ENCODE measurements at places on chromosomes 6 and 20.

DNA sequence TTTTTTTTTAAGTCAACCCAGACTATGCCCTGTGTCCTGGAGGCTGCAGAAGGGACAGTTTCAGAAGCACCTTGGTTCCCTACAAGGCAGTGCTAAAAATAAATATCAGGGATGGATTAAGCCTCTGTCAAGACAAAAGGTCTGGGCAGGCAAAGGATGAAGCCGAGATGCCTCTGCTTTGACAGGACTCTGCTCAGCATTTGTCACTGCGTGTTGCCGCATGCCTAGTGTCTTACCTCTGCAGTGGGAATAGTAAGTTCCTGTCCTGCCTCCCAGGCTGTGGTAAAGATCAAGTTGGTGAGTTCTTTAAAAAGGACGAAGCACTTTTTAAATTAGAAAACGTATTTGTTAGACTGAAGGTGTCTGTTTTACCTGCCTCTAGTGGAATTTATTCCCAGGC is 15.1 kb downstream of the AAR2 start:
- DNase-seq: peak; percentile 50

DNA sequence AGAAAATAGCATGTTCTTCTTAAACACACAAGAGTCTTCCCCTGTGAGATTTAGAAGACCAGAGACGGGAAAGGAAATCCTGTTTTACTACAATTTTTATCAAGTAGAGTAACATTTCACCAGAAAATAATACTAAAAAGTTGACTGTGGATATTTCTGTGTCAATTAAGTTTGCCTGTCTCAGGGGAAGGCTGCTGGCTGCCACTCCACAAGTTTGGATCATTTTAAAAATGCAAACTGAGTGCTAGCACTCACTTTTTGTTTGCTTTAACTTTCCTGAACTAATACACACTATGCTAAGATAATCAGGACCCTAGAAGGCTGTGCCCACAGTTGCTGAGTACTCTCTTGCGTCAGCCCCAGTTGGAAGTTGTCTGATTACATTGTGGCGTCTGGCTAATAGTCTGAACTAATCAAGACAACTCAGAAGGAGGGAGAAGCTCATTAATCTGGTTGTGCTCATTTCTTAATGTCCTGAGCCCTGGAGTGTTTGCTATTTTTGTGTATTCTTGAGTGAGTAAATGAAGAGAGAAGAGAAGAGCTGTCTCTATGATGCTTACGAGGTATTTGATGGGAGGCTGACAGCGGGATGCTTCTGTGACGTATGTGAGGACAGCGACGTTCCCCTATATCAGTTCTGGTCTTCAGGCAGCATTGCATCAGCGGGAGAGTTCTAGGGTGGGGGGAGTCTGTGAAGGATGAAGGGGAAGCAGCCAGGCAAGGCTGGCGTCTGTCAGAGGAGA is 664.2 kb downstream of the QKI start:
- DNase-seq: no peak

DNA sequence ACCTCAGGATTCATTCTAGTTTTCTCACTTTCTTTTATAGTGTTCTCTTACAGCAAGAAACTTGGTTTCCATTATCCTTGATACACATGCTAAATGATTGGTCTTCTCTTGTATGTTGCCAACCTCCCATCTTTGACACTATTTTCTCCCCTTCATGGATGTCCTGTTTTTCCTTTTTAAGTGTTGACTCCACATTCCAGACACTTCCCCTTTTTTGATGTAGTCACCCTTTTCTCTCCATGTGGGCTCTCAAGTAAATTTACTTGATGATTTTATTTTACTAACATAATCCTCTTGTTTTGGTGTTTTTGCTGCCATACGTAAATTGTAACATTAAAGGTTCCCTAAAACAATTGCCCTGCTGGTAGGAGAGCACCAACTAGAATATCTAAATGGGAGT is 148.1 kb downstream of the ZFAND3 start:
- no peak for DNase-seq

DNA sequence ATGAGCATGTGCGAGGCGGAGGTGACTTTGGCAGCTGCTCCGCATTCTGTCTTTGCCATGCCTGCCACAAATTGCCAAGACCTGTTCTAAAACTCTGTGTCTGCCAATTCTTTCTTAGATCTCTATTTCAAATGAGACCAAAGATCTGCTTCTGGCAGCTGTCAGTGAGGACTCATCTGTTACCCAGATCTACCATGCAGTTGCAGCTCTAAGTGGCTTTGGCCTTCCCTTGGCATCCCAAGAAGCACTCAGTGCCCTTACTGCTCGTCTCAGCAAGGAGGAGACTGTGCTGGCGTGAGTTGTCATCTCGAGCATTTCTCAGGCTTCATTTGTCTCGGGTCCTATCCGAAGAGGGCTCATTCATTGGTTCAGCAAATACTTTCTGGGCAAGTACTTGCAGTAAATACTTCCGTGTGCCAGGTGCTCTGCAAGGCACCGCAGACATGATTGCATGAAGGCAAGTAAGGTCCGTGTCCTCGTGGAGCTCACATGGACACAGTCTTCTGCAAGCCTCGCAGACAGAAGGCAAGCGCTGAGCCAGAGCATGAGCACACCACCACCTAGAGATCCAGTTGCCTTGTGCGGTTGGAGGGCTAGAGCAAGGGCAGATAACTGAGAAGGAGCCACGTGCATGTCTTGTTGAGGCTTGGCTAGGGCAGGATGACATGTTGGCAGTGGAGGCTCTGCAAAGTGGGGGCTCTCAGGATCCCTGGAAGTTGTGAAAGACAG is 19.7 kb upstream of the MROH8 start:
- no peak for DNase-seq

GRCh38 chr20:35885212-35885611 is 69.1 kb downstream of the SCAND1 start:
- no peak for DNase-seq

- DNase-seq: no peak
These were observed 17.7 kb downstream of the OR2A4 start for GRCh38 chr6:131683479-131683878.

DNA sequence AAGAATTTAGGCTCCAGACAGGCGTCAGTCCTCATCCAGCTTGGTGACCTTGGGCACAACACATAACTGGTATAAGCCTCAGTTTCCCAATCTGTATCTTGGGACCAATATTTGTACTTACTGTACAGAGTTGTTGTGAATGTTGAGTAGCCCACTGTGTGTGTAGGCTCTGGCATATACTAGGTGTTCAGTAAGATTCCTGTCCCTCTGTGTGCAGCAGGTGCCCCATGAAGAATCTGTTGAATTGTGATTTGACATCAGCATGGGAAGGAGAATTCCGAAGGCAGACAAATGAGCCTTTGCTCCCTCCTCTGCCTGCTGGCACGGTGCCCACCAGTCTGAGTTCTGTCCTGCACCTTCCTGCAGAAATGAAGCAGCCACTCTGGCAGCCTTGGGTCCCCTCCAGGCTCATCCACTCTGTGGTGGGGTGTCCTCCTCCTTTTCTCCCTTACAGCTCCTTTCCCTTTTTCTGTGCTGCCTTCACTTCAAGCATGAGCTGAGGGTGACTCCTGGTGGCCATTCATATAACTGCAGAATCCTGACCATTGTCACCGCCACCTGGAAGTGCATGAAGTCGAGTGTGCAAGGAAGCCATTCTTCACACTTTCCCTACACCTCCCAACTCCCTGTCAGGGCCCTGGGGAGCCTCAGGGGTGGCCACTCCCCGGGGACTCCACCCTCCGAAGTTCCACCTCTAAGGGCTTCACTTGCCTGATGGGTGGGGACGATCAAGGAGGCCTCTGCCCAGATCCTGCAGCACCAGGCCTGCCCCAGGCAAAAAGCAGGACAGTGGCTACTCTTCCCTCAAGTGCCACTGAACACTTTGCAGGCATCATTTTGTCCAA is 48.2 kb downstream of the MRPL14 start:
- peak; percentile 90 for DNase-seq

- peak; percentile 48 for DNase-seq
These were observed 535 bp downstream of the NKAIN2 start for GRCh38 chr6:123804014-123804786.

DNA sequence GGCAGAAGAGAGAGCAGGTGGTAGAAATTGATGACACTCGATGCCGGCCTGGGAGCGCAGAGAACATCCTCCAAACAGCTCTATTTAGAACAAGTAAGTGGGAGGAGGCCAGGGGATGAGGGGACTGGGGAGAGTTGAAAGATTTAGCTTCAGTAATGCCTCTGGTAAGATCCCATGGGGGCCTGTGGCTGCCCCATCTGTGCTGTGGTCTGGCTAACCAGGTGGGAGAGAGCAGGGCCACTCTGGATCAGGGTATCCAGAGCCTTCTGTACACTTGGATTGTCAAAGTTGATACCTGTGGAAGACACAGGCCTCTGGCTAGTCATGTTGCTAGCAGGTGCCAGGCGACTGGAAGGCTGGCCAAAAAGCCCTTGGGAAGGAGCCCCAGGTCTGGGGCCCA is 27.6 kb downstream of the NCOA5 start:
- DNase-seq: peak; percentile 35

DNA sequence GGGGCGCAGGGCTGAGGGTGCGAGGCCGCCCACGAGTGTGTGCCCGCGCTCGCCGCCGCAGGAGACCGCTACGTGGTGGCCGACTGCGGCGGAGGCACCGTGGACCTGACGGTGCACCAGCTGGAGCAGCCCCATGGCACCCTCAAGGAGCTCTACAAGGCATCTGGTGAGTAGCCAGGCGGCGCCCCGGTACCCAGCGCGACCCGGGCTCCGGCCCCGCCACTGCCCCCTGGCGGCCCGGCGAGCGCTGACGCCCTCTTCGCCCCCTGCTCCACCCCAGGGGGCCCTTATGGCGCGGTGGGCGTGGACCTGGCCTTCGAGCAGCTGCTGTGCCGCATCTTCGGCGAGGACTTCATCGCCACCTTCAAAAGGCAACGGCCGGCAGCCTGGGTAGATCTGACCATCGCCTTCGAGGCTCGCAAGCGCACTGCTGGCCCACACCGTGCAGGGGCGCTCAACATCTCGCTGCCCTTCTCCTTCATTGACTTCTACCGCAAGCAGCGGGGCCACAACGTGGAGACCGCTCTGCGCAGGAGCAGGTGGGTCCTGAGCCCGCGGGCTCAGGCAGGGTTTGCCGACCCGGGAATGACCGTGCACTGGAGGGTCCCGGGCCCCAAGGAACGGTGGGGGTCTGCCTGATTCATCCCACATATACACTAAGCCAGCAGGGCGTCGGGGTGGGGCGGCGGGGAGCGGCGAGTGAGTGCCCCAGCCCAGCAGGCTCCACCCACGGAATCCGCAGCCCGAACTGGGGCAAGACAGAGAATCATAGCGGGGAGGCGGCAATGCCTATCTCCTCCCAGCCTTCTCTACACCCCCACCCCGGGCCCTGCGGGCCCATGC is 17.4 kb downstream of the HSPA12B start:
- peak; percentile 82 for DNase-seq

GRCh38 chr6:56346958-56347357 is 99.6 kb upstream of the COL21A1 start:
- no peak for DNase-seq

DNA sequence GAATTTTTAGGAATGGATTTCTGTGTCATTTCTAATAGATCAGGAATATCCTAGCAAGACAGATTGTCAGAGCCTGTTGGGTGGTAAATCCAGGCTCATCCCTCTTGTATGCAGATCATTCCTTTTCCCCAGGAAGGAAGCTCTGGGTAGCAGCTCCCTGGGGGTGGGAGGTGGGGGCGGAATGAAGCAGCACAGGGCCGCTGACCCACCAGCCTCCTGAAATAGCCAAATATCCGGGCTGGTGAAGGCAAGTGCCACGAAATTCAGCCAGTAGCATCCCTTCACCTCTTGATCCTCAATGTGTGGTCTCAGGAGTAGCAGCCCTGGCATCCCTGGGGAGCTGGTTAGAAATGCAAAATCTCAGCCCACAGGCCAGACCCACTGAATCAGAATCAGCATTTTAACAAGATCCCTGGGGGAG is 256.9 kb downstream of the LRFN2 start:
- peak; percentile 73 for DNase-seq

DNA sequence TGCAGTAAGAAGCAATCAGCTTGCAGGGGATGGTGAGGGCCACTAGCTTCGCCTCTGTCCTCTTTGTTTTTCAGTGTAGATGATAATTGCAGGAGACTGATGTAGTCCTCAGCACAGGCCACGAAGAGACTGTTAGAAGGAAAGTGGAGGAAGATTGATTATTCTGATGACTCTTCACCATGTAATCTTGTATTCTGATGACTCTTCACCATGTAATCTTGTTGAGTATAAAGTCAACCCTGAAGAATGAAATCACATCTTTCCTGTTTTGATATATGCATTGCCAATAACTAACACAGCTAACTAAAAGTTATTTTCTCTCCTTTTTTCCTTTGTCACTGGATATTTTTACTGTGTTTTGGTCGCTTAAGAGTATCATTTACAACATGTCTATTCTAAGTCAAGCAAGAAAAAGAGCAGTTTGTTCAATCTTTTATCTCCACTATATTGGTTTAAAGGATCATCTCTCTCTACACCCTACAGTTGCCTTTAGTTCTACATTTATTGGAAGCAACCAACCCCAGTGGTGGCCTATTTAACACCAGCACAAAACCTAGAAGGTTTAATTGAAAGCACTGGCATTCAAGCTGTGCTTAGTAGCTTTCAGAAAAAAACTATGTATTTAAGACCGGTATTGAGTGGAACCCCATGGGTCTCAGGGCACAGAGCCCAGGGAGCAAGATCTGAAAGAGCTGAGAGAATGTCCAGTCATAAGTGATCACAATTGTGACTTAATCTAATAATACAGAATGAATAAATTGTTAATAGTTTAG is 107.2 kb upstream of the BTBD3 start:
- no peak for DNase-seq

DNA sequence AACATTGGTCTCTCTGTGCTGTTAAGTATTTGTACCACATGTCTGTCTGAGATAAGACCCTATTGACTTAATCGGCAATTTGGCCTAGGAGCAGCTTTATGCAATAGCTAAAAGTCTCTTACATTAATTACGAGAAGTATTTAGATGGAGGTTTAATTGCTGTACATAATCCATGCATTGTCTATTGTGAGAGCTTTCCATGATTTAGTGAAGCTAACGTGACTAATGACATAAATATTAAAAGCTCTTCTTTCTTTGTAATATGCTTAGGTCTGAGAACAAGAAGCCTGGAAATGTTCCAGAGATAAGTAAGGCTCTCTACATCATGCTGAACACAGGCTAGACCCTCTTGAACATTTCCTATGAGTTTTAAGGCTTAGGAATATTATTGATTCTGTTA is 32.7 kb upstream of the FAM83B start:
- DNase-seq: no peak

GRCh38 chr6:96645106-96645505 is 82.2 kb downstream of the FHL5 start:
- no peak for DNase-seq

GRCh38 chr6:31547727-31548543 is 527 bp downstream of the NFKBIL1 start:
- DNase-seq: no peak

GRCh38 chr20:54431156-54431944 is 44.0 kb upstream of the DOK5 start:
- DNase-seq: no peak

GRCh38 chr20:23407781-23408464 is 13.4 kb downstream of the NAPB start:
- DNase-seq: no peak

DNA sequence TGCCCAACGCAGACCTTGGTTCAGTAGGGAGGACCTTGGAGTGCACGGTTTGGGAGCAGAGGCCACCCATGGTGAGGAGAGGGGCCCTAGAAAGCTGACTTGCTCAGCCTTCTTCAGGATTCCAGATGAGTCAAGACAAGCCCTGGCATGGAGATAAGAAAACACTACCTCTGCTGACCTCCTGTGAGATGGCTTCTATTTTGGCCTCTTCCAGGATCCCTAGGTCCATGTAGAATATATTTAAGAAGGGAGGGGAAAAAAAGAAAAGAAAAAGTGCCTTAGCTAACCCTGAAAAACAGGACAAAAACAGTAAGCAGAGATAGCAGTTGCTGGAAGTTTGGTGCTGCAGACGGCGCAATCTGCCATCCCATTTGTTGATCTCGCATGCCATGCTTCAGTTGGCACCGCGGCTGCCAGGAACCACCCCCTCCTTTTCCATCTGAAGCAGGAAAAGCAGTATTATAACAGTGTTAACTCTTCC is 100.0 kb downstream of the ARMC2 start:
- no peak for DNase-seq

Measured in WERI-Rb-1 (cell line).